ENCODE measurements at places on chromosomes 2 and 18.

GRCh38 chr2:120371969-120372625 is 26.2 kb downstream of the INHBB start:
- DNase-seq: no peak
- H3K27me3 ChIP-seq: peaks cover 51% of the 10 kb centered on the region
- no peak overlapping the region for H3K27ac ChIP-seq
- H3K36me3 ChIP-seq: no peaks in the 10 kb centered on the region
- H3K4me3 ChIP-seq: no peak overlapping the region

DNA sequence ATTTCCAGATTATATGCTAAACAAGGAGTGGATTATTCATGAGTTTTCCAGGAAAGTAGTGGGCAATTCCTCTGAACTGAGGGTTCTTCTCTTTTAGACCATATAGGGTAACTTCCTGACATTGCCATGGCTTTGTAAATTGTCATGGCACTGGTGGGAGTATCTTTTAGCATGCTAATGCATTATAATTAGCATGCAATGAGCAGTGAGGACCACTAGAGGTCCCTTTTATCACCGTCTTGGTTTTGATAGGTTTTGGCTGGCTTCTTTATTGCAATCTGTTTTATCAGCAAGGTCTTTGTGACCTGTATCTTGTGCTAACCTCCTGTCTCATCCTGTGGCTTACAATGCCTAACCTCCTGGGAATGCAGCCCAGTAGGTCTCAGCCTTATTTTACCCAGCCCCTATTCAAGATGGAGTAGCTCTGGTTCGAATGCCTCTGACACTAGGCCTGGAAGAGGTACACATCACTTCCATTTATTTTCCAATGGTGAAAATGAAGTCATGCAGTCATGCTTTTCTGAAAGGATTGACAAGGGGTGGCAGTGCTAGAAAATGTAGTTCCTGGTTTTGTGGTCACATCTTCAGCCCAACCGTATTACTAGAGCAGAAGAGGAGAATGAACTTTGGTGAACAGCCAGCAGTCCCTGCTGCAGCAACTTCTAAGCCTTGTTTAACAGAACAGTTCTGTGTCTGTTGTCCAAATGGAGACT is 26.6 kb upstream of the ITGA4 start:
- H3K27me3 ChIP-seq: no peaks in the 10 kb centered on the region
- H3K27ac ChIP-seq: no peak overlapping the region
- no peaks in the 10 kb centered on the region for H3K36me3 ChIP-seq
- no peak for DNase-seq
- no peak overlapping the region for H3K4me3 ChIP-seq
- H3K4me1 ChIP-seq: no peaks in the 10 kb centered on the region

GRCh38 chr2:202822411-202822810 is 49.2 kb downstream of the ICA1L start:
- no peaks in the 10 kb centered on the region for H3K4me1 ChIP-seq
- H3K4me3 ChIP-seq: no peak overlapping the region
- no peak for DNase-seq
- no peaks in the 10 kb centered on the region for H3K27me3 ChIP-seq
- no peak overlapping the region for H3K27ac ChIP-seq

DNA sequence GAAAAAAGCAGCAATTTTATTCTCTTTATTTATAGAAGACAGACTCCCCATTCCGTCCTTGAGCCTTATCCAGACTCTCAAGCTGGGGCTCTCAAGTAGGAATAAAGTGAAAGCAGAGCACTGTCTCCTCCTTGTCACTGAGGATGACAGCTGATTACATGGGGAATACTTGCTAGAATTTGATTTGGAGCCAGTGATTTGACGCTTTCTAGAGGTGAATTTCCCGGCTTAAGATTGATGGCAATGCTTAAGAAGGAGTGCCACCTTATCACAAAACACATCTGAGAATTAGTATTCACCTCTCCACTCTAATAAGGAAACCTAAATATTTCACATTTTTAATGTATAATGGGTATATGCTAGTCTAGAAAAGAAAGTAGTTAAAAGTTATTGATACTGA is 135.4 kb upstream of the SLC39A10 start:
- H3K27ac ChIP-seq: no peak overlapping the region
- H3K27me3 ChIP-seq: no peaks in the 10 kb centered on the region
- DNase-seq: no peak
- no peaks in the 10 kb centered on the region for H3K36me3 ChIP-seq

- no peak for DNase-seq
- peaks cover 19% of the 10 kb centered on the region for H3K4me1 ChIP-seq
Observed at GRCh38 chr18:49853436-49853835, 40.1 kb upstream of the ACAA2 start.

- no peaks in the 10 kb centered on the region for H3K27me3 ChIP-seq
- H3K4me1 ChIP-seq: no peaks in the 10 kb centered on the region
- H3K27ac ChIP-seq: no peak overlapping the region
- no peaks in the 10 kb centered on the region for H3K36me3 ChIP-seq
- H3K4me3 ChIP-seq: no peak overlapping the region
- DNase-seq: no peak
Observed at GRCh38 chr2:120641366-120641771, 94.3 kb upstream of the GLI2 start.

- H3K4me1 ChIP-seq: no peaks in the 10 kb centered on the region
- DNase-seq: no peak
- no peaks in the 10 kb centered on the region for H3K27me3 ChIP-seq
- no peak overlapping the region for H3K4me3 ChIP-seq
- peak overlapping the region; percentile 38 for H3K27ac ChIP-seq
Observed at GRCh38 chr2:67514515-67514914, 117.4 kb downstream of the ETAA1 start.

- no peaks in the 10 kb centered on the region for H3K36me3 ChIP-seq
- no peak overlapping the region for H3K4me3 ChIP-seq
- no peaks in the 10 kb centered on the region for H3K27me3 ChIP-seq
- no peaks in the 10 kb centered on the region for H3K4me1 ChIP-seq
- no peak for DNase-seq
Observed at GRCh38 chr2:230738391-230738811, 25.8 kb downstream of the CAB39 start.

GRCh38 chr2:11812466-11813248 is 66.2 kb downstream of the LPIN1 start:
- no peak overlapping the region for H3K4me3 ChIP-seq
- H3K36me3 ChIP-seq: peaks cover 7% of the 10 kb centered on the region
- no peak for DNase-seq
- no peak overlapping the region for H3K27ac ChIP-seq

- H3K27me3 ChIP-seq: no peaks in the 10 kb centered on the region
- no peaks in the 10 kb centered on the region for H3K4me1 ChIP-seq
- no peaks in the 10 kb centered on the region for H3K36me3 ChIP-seq
- no peak overlapping the region for H3K4me3 ChIP-seq
- no peak for DNase-seq
- H3K27ac ChIP-seq: no peak overlapping the region
Observed at GRCh38 chr2:168076731-168077130, 170.7 kb downstream of the STK39 start.

DNA sequence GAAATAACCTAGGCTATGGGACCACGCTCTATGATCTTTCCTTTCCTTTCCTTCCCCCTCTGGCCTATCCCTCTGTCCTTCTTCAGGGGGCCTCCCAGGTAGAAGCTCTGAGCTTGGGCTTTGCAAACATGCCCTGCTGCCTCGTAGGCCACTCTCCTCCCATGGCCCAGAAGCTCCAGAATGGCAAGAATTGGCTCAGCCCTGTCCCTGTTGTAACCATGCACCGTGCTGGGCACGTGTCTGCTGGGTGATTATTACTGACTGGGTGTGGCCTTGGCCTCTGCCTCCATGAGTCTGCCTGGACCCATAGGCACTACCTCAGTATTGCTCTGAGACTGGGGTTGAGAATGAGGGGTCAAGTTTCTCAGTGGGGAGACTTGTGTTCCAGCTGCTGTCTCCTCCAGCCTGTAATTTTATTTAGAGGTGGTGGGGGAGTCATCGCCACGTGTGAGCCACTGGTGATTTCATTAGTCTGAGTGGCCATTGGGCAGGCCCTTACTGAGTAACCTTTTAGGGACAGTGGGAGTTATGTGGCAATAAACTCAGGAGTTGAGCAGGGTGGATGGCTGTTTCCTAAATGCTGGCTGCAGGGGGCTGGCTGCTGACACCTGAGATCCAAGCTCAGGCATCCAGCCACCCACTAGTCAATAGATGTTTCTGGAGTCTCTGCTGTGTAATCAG is 157.9 kb downstream of the CLIP4 start:
- H3K4me3 ChIP-seq: no peak overlapping the region
- no peaks in the 10 kb centered on the region for H3K4me1 ChIP-seq
- DNase-seq: no peak
- H3K27me3 ChIP-seq: no peaks in the 10 kb centered on the region
- H3K27ac ChIP-seq: no peak overlapping the region

GRCh38 chr2:138036522-138036921 is 72.2 kb downstream of the HNMT start:
- DNase-seq: no peak
- no peaks in the 10 kb centered on the region for H3K4me1 ChIP-seq
- no peaks in the 10 kb centered on the region for H3K36me3 ChIP-seq
- no peaks in the 10 kb centered on the region for H3K27me3 ChIP-seq

GRCh38 chr18:56001576-56001975 is 413.6 kb upstream of the TCF4 start:
- no peak overlapping the region for H3K27ac ChIP-seq
- peaks cover 25% of the 10 kb centered on the region for H3K4me1 ChIP-seq
- no peaks in the 10 kb centered on the region for H3K27me3 ChIP-seq
- no peak for DNase-seq

DNA sequence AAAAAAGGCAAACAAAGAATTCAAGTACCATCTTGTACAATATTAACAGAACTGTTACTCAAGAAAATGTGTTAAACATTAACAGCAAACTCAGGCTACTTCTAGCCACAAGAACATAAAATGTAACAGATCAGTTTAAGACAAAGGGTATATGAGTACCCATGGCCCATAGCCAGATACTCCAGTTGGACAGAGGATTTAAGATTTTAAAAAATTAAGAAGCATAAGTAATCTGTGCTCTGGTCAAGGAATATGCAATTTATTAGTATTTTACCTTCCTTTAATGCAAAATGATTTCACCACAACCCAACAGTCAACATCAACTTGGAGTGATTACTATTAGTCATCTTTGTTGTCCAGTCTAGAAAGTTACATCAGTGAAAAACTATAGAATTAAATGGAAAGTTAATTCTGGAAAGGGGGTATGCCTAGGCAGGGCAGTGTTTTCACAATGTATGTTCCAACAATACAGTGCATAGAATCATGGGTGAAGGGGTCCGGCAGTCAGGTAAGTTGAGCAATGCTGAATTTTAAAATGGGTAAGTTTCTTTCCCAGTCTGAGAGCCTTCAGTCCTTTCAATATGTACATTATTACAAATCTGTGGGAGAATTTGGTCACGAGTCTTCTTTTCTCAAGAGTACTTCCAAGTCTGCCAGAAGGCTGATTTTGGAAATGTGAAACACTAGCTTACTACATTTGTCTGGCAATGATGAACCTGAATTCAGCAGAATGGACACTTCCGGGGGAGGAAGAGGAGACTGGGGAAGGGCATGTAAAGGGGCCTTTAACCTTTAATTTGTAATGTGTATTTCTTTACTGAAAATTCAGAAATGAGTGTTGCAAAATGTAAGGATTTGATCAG is 34.5 kb downstream of the SFT2D3 start:
- H3K4me1 ChIP-seq: no peaks in the 10 kb centered on the region
- H3K27me3 ChIP-seq: no peaks in the 10 kb centered on the region
- no peaks in the 10 kb centered on the region for H3K36me3 ChIP-seq
- H3K27ac ChIP-seq: no peak overlapping the region
- H3K4me3 ChIP-seq: no peak overlapping the region

DNA sequence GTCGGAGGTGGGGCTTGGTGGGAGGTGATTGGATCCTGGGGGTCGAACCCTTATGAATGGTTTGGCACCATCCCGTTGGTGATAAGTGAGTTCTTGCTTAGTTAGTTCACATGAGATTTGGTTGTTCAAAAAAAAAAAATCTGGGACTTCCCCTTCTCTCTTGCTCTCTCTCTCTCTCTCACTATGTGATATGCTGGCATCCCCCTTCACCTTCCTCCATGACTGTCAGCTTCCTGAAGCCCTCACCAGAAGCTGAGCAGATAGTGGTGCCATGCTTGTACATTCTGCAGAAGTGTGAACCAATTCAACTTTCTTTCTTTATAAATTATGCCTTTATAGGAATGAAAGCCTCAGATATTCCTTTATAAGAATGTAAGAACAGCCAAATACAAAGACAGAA is 269.7 kb upstream of the APCDD1 start:
- H3K4me3 ChIP-seq: no peak overlapping the region
- no peak for DNase-seq
- no peaks in the 10 kb centered on the region for H3K36me3 ChIP-seq
- H3K27me3 ChIP-seq: no peaks in the 10 kb centered on the region
- H3K27ac ChIP-seq: no peak overlapping the region

- H3K27ac ChIP-seq: no peak overlapping the region
- no peaks in the 10 kb centered on the region for H3K27me3 ChIP-seq
- H3K4me3 ChIP-seq: no peak overlapping the region
- H3K36me3 ChIP-seq: no peaks in the 10 kb centered on the region
Observed at GRCh38 chr18:40841063-40841462, 1114.0 kb upstream of the PIK3C3 start.

DNA sequence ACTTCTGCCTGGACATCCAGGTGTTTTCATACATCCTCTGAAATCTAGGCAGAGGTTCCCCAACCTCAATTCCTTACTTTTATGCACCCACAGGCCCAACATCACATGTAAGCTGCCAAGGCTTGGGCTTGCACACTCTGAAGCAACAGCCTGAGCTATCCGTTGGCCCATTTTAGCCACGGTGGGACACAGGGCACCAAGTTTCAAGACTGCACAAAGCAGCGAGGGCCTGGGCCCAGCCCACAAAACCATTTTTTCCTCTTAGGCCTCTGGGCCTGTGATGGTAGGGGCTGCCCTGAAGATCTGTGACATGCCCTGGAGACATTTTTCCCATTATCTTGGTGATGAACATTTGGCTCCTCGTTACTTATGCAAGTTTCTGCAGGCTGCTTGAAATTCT is 5.9 kb downstream of the C2orf69 start:
- no peak overlapping the region for H3K4me3 ChIP-seq
- H3K36me3 ChIP-seq: no peaks in the 10 kb centered on the region
- H3K27ac ChIP-seq: no peak overlapping the region
- H3K4me1 ChIP-seq: peaks cover 11% of the 10 kb centered on the region
- H3K27me3 ChIP-seq: no peaks in the 10 kb centered on the region

- no peak overlapping the region for H3K4me3 ChIP-seq
- peaks cover 63% of the 10 kb centered on the region for H3K36me3 ChIP-seq
- peaks cover 4% of the 10 kb centered on the region for H3K4me1 ChIP-seq
- H3K27ac ChIP-seq: no peak overlapping the region
Observed at GRCh38 chr2:161233858-161234431, 73.7 kb downstream of the TANK start.

DNA sequence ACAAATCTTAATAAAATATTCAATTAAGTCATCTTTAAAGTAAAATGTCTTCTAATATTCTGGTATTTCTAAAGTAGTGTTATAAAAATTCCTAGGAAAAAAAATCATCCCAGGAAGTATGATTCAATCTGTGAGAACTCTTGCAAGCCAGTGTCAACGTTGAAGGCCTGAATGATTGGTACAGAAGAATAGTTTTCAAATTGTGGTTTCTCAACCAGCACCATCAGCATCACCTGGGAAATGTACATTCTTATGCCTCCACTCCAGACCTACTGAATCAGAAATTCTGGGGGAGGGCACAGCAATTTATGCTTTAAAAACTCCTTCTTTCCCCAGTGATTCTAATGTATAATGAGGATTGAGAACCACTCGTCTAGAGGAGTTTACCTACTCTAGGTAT is 62.3 kb upstream of the C2orf15 start:
- H3K36me3 ChIP-seq: no peaks in the 10 kb centered on the region
- no peaks in the 10 kb centered on the region for H3K27me3 ChIP-seq

- no peak for DNase-seq
- H3K4me3 ChIP-seq: no peak overlapping the region
- no peaks in the 10 kb centered on the region for H3K36me3 ChIP-seq
- no peaks in the 10 kb centered on the region for H3K4me1 ChIP-seq
- H3K27ac ChIP-seq: no peak overlapping the region
Observed at GRCh38 chr18:24609254-24609653, 148.8 kb downstream of the HRH4 start.

Data from esophagus squamous epithelium (tissue), 5 donors.